ENCODE measurements at places on chromosomes 7 and 10.
A peak's percentile ranks its signal among the peaks of the same experiment; 100 is the strongest.

- no peak for DNase-seq
Measured at GRCh38 chr10:105981679-105982078, 1182.8 kb downstream of the SORCS1 start.

DNA sequence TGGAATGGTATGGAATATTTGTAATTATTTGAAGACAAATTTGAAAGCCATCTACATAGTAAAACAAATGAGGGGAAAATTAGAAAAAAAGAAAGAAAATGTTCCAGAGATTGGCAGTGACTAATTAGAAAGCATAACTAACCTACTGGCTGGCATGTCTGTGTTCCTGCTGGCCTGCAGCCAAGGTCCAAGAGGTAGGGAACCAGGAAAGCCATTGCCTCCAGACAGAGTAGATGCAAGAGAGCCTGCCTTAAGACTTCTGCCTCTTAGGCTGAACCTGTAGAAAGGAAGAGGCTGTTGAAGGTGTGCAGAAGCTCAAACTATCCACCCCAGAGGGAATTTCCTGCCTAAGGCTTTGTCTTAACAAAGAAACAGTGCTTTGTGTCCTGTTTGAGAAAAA, 982.0 kb downstream of the SORCS1 start:
- DNase-seq: no peak

DNA sequence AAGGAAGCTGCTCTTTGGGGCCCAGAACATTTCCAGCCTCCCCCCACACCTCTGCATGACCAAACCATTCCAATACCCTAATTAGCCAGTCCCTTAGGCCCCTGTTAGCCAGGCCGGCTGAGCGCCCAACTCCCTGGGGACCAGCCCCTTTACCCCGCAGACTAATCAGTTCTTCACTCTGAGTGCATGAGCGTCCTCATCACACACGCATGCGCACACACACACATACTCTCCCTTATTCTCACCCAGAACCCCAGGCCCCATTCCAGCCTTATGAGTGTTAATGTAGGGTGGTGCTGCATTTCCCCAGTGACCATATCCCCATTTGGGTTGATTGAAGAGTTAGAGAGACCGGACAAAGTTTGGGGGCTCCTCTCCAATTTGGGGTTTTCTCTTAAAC, 77.0 kb upstream of the SLF2 start:
- no peak for DNase-seq

- no peak for DNase-seq
Measured at GRCh38 chr7:129423700-129424410, 10.4 kb upstream of the STRIP2 start.

DNA sequence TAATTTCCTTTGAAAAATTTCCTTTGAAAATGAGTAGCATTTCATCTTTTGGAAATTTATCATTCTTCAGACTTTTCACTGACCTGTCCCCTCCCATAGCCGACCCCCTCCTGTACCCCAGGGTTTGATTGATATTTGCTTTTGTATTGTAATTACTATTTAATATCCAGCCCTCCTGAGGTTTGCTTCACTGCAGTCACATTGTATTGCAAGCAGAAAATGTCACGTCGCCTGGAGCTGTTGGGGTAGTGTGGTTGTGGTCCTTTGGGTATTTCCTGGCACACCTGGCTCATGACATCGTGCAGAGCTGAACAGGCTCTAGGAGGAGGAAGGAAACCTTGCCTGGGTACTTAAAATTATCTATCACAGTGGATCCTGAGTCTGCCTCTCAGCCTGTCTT, 116.1 kb downstream of the INSYN2A start:
- DNase-seq: no peak

- no peak for DNase-seq
Measured at GRCh38 chr10:77357611-77358310, 279.8 kb downstream of the KCNMA1 start.

GRCh38 chr10:119541459-119542356, 811 bp downstream of the RGS10 start:
- DNase-seq: peak; percentile 27

DNA sequence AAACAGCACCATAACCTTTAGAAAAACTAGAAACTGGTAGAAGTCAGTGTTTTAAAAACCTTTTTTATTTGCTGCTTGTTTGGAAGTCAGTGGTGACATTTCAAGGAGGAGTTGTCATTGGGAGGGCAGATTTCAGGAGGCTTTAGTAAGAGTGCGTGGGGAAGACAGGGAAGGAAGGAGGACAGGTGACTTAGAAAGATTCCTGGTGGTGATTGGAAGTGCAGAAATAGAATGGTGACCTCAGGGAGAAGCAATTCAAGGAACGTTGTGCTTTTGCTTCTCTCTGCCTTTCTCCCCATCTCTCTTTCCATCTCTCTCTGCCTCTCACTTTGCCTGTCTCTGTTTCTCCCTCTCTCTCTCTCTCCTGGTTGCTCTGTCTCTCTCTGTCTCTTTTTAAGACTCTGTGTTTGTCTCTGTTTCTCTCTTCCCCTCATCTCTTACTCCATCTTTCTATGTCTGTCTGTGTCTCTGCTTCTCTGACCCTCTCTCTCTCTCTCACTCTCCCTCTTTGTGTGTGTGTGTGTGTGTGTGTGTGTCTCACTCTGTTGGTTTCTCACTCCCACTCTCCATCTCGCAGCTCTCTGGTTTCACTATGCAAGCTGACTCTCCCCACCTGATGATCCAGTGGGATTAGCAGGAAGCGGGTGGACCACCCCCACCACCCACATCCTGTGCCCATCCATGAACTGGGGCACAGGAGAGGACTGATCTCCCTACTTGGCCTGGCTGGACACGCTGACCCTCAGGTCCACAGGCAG, 10.9 kb upstream of the PFKP start:
- DNase-seq: no peak

DNA sequence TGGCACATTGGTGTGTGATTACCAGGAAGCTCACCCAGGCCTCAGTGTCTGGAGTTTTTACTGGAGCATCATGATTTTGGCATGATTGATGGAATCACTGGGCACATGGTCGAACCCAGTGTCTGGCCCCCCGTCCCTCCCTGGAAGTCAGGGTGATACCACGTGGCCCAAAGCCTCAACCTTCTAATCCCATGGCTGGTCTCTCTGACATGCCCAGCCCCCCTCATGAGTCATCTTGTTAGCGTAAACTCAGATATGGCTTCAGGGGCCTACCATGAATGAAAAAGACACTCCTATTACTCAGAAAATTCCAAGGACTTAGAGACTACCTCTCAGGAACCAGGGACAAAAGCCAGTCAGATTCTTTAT, 109.3 kb downstream of the GRK5 start:
- DNase-seq: no peak

DNA sequence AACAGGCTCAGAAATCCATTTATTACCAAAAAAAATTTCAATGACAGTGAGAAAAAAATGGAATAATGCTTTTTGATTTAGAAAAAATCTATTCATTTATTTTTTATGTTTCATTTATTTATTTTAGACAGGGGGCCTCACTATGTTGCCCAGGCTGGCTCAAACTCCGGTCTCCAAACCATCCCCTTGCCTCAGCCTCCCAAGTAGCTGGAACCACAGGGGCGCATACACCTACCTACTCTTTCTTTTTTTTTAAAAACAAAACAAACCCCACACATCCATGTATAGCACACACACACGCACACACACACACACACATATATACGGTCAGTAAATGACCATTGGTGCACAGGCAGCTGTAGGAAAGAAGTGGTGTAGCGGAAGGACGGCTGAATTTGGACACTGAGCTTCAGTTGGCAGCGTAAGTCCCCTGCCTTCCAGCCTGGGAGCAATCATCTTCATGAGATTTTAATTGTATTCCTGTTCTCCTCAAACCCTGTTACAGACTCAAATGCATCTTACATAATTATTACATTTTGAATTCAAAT, 28.8 kb downstream of the ARL4A start:
- DNase-seq: no peak

DNA sequence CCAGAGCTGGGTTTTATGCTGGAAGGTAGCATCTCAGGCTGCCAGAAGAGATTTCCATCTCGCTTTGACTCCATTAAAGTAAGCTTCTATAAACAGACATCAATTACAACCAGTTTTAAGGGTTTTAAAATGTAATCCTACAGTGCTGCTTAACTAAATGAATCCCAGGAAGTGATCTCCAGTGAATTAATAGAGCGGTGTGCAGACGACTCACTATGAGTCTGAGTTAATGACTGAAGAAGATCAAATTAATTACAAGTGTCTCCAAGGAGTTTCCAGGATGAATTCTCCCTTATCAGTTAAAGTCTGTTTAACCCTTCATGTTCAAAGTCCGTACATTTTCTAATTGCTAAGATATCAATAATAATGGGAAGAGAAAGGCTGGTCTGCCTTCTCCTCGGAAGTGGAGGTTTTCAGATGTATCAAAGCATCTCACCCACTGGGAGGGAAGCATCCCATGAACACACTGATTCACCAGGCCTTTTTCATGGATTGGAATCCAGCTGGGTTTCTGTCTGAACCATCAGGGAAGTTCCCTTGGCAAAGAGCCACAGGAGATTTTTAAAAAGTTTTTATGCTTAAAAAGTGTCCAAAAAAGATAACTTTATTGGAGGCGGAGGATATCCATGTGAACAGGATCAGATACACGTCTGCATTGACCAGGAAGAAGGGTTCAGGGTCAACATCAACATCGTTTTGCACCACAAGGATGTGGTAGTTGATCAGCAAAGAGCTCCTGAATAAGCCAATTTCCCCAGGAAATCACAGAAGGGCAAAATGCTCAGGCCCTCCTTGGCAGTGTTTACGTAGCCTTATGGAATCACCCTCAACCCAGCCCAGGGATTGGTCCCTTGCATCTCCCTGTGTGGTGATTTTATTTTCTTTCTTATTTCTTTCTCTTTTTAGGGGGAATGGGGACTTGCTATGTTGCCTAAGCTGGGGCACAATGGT, 288.2 kb downstream of the POU6F2 start:
- DNase-seq: no peak

GRCh38 chr10:93597075-93597599, 3.9 kb downstream of the RBP4 start:
- no peak for DNase-seq

- DNase-seq: no peak
Measured at GRCh38 chr7:45717537-45718235, 143.5 kb downstream of the ADCY1 start.
